Panc1 (cell line): ENCODE measurements at places on chromosomes 3 and 15. TPM values are rescaled to one million over a fixed set of nuclear protein-coding genes. Genes with fewer than 3 reads are reported as not detected.

DNA sequence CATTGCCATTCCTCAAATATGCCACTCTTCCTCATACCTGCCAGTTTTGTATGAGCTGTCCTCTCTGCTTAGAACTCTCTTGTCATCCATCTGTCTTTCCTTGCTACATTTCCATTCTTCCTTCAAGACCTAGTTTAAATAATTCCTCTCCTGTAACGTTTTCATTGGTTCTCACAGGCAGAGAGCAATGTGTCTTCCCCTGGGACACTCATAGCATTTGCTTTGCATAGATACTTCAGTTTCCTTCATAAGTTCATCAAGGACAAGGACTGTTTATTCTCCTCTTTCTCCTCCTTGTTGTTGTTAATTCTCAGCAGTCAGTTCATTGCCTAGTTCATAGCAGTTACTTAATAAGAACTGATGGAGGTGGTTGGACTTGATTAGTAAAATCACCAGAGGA, 10.5 kb downstream of the NR2C2 start:
- no peak for DNase-seq

DNA sequence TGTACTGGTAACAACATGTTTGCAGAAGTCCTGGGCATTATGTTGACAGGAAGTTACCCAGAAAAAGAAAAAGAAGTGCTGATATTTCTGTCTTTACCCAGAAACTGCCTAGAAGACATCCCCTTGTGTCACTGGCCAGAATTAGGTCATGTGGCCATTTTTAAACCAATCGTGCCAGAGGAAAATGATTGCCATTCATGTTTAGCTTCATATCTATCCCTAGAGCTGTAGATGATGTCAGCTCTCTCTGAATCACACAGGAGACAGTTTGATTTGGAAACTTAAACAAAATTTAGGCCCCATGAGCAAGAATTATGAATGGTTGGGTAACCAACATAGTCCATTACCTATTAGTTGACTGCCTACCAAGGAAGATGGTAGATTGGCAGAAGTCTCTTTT, 8.9 kb upstream of the PLOD2 start:
- no peak for DNase-seq

DNA sequence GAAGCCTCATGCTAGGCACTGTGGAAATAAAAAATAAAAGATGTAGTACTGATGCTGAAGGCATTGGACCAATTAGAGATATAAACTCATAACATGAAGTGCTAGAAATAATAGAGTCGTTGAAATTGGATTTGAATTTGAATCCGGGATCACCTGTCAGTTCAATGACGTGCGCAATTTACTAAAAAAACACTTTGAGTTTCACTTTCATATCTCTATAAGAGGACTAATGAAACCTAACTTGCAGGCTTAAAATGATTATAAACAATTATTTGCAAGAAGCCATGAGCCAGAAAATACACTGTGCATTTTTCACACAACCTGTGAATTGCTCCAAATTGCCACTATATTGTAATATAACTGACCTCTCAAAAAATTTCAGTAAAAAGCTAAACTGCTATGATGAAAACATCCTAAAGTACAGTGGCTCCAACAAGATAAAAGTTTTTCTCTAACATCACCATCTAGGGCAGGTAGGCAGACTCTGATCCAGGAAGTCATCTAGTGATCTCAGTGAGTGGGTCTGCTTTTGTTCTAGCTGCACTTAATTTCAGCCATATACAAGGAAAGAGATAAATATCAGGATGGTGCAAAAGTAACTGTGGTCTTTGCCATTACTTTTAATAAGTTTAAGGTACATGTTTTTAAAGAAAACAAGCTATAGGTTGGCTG, 440.2 kb downstream of the CNTN6 start:
- DNase-seq: no peak

DNA sequence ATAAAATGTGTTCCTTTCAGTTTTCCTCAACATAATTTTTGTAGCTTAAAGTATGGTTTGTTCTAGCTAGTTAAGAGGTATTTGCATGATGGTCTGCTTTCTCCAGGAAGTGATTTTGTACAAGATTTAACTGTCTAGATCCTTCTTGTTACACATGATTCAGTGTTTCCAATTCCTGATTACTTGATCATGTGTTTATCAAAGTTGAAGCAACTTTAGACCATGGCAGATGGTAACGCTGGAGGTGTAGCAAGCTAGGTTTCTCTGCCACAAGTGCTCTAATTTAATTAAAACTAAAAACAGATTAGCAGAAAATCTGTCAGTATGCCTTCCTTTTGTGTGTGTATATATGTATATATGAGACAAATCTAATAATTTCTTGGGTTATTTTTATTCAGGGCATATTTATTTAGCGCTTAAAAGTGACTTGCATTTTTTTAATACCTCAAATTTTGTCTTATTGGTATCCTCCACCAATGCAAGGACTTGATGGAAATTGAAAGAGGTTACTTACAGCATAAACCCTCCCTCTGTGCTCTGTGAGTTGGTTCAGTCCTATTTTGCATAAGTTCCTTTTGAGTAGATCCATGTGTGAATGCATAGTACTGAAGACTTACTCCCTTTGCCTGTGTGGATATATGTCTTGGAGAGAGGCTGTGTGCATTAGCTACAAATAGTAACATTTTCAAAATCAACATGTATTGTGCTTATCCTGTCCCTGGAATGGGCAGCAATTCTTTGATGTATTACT, 157.3 kb upstream of the CGNL1 start:
- DNase-seq: no peak

- DNase-seq: no peak
Observed at GRCh38 chr3:128577711-128578110, 72.9 kb downstream of the RPN1 start.

DNA sequence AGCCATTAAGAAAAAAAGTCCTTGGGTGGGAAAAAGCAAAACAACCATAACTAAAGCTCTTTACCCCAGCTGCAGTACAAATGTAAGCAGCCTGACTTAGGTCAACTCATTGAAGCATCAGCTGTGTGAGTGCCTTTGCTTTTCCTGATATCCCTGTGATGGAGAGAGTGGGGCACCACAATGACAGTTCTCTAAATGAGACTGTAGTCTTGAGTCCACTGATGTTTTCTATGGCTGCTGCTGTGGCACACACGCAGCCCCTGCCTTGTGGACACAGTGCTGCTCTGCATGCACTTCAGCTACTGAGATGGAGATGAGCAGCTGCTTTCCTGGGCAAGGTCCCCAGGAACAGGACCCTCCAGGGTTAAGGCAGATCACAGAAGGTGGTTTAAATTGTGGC, 173.2 kb downstream of the KCNAB1 start:
- no peak for DNase-seq

- DNase-seq: no peak
Observed at GRCh38 chr3:190443257-190443656, 6.4 kb downstream of the TMEM207 start.

DNA sequence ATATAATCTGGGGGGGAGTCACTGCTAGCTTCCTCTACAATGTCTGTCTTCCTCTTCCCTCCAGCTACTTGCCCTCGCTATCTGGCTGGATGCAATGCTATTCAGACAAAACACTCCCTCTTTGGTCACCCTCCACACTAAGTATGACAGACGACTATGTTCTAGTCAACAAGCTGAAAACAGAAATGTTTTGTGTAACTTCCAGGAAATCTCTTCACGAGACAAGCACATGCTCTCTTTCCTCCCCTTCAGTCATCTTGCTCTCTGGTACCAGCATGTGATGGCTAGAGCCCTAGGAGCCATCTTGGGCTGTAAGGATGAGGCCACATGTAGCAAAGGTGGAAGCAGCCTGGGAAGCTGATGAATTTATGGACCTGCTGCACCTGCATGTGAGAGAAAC, 151.3 kb downstream of the ARRDC4 start:
- DNase-seq: no peak

DNA sequence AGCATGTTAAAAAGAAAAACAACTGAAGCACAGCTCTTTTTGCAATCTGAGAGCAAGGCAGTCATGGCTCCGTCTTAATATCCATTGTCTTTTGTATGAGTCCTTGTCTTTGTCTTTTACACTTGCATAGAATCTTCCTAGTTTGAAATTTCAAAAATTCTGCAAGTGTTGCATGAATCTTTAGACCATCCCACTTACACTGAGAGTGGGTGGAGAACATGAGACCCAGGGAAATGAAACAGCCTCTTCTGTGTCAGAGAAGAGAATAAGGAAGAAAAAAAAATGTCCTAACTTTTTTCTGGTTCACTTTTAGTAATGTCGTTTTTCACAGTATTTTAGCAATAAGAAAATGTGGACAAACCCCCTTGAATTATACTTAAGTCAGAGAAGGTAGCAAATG, 12.1 kb upstream of the DCLK3 start:
- DNase-seq: no peak

DNA sequence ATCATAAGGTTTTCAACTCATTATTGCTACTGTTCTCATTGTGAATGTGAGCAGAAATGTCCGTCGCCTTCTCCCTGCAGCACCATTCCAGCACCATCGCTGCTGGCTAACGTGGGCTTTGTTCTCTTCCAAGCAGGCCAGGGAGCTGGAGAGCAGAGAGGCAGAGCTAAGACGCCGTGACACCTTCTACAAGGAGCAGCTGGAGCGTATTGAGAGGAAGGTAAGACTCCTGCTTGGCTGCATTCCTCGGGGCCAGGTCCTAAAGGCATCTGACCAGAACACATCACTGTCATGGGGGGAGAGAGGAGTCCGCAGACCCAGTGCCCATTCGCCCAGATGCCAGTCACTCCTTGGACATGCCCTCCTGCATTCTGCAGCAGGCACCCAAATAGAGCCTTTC, 130.4 kb upstream of the PLXNA1 start:
- no peak for DNase-seq

GRCh38 chr15:40807888-40808461, 702 bp upstream of the DNAJC17 start:
- DNase-seq: no peak

DNA sequence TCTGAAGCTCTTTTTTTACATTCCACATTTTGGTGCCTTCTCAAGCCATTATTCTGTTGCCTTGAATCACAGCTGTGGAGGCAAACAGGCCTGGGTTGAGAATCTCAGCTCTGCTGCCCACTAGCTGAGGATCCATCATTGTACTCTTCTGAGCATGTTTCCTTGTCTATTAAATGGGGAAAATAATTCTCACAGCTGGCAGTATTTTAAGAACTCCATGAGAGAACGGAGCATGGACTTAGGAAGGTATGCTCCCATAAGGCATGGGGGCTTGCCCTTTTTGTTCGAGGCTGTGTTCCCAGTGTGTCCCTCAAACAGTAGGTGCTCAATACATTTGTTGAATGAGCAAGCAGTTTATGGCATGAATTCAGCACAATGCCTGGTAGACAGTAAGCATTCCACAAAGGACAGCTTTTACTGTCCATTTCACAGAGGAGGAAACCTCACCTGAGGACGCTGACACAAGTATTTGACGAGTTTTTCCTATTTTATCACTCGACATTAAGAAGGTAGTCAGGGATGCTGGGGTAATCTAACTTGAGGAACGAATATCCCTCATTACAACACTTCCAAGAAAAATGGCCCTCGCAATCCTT, 2.1 kb upstream of the PTPRG start:
- no peak for DNase-seq

DNA sequence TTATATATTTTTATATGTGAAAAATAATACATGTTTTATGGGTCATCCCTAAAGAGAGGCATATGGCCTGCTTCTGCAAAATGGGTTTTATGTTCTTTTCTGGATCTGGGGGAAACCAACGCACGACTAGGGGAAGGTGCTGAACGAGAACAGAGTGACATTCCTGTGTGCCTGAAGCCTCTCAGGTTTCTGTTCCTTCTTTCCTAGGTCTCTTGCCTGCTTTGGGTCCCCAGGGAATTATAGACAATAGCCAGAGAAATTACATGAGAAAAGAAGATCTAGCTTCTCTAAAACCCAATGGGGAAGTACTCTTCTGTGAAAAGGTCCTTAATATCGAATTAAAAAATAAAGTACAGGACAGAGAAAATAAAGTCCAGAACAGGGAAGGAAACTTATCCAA, 66.5 kb downstream of the IGSF11 start:
- no peak for DNase-seq

- DNase-seq: peak; percentile 2
Observed at GRCh38 chr3:72818092-72818773, 30.0 kb downstream of the SHQ1 start.

DNA sequence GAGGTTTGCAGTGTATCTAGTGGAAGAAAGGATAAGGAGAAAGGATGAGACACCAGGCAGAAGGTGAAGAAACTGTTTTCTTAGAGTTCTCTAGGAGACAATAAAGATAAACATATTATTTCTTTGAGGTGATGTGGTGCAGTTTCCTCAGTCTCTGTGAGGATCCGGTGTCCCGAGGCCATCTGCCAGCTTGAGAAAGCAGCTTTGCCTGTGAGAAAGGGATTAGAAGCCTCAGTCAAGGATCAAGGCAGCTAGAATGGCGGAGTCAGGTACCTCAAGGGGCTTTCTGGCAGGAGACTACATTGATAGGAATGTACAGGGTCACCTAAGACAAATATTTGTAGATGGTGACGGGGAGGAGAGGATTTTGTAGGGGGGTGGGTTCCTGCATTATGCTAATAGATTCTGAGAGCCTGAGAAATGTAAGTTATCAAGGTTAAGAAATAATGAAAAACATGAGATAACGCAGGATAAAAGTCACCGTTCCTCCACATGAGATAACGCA, 103.9 kb upstream of the MB21D2 start:
- no peak for DNase-seq

GRCh38 chr3:129233538-129233937, 15.9 kb upstream of the COPG1 start:
- no peak for DNase-seq

- no peak for DNase-seq
Observed at GRCh38 chr3:186044427-186044826, 64.5 kb downstream of the ETV5 start.

DNA sequence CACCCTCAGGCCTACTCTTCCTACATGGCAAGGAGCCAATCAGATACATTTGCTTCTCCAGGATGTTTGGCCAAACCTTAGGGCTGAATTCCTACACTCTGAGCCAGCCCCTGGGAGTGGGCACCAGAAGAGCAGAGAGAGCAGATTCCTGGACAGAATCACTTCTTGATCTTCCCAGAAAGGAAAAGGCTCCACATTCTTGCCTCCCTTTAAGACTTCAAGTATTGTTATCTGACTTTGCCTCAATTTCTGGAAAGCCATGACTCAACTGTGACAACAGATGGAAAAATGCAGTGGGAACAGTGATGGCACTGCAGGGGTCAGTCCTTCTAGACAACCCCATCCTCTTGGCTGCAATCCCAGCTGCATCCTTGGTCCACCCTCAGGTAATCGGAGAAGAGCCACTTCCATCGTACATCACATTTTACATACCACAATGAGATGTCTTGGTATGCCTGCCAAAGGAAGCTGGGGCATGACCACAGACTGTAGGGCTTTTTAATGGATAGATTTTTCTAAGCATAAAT, 21.0 kb downstream of the SLCO2A1 start:
- DNase-seq: no peak

FAM3D gene
- total RNA-seq: not detected

GP9 gene
- not detected for total RNA-seq

KLF15 gene
- 0.10 TPM for total RNA-seq

GOLGA6D gene
- total RNA-seq: not detected

UROC1 gene
- not detected for total RNA-seq

GREM1 gene
- total RNA-seq: 0.41 TPM

LRRC31 gene
- not detected for total RNA-seq

WNT5A gene
- 0.54 TPM for total RNA-seq
